ENCODE measurements at places on chromosomes 3 and 15.

- no peak for DNase-seq
These were observed 51.3 kb downstream of the CCK start for GRCh38 chr3:42214565-42215283.

DNA sequence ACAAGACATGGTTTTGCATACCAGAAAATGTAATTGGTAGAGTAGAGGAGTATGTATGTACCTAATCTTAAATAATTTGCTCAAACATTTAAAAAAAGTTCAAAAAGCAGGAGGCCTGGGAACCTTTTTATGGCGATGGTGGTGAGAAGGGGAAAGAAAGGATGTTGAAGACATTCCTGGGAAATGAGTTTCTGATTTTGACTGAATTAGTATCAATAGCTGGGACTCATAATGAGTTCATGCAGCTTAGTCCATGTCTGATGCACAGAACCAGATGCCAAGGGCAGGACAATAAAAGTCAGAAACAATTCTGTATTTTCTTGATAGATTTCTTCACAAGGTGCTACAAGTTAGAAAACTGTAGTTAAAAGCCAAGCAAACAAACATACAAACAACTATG, 395.3 kb downstream of the GAP43 start:
- DNase-seq: no peak

GRCh38 chr3:33074217-33075067, 22.5 kb downstream of the GLB1 start:
- DNase-seq: peak; percentile 70

DNA sequence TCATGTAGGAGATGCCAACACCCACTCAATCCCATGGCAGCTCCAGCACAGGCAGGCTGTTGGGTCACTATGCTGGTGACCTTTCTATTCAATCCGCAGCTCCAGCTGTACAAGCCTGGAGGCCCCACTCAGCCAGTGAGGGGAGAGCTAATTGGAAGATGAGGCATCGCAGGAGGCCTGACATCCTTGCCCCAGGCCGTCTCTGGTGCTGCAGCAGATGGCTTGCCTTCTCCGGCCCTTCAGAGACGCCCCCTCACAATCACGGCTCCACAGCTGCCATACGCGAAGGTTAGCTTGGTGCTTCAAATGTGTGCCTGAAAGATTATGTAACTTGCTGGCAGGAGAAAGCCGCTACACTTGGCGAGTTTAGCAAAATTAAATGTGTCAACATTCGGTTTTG, 104.2 kb upstream of the CLSTN2 start:
- no peak for DNase-seq

GRCh38 chr3:169494982-169495381, 168.5 kb downstream of the MECOM start:
- no peak for DNase-seq

- DNase-seq: no peak
These were observed 108.3 kb downstream of the TOP2B start for GRCh38 chr3:25556447-25556846.

- no peak for DNase-seq
These were observed 63.9 kb downstream of the FBLN2 start for GRCh38 chr3:13612829-13613228.

- DNase-seq: no peak
These were observed 789.8 kb downstream of the NAALADL2 start for GRCh38 chr3:175648899-175649298.

DNA sequence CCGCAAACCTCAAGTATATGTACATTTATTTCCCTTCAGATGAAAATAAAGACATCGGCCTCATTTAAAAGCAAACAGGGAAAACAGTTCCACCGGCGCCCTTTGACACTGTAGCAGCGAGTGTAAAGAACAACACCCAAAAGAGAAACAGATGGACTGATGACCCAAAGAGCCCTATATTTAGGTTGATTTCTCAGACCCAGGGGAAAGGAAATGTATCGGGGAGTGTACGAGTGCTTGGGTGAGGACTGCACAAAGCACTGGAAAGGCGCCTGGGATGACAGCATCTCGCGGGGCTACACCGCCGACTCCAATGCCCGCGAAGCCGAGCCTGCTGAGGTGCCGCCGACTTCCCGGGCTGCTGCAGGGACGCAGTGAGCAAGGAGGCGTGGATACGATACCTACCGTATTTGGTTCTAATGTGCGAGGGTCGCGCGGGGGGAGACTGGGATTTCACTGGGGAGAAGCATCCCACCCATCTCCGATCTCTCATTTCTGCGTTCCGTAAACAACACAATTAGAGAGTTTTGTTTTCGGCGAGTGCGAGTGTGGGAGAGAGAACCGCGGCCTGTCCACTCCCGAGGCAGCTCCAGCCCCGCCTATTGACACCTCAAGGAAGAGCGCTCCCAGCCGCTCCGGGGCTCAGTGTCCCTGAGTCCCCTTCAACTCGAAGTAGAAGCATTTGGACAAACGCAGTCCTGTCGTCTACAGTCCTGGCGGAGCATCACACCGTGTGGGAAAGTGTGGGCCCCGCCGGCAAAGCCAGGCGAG, 2.0 kb downstream of the MECOM start:
- DNase-seq: no peak

- no peak for DNase-seq
These were observed 210.3 kb upstream of the CNTN6 start for GRCh38 chr3:882533-882932.

DNA sequence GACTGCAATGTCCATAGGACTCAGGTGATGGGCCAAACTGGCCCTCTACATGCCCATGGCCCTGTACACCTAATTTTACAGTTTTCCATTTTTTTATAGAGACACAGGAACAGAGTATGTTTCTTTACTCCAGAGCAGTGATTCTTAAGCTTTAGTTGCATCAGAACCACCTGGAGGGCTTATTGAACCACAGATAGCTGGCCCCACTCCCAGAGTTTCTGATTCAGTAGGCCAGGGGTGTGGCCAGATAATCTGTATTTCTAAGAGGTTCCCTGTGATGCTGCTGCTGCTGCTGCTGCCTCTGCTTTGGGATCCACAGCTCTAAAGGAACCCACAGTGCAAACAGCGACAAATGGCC, 5.1 kb downstream of the RBP1 start:
- DNase-seq: no peak

DNA sequence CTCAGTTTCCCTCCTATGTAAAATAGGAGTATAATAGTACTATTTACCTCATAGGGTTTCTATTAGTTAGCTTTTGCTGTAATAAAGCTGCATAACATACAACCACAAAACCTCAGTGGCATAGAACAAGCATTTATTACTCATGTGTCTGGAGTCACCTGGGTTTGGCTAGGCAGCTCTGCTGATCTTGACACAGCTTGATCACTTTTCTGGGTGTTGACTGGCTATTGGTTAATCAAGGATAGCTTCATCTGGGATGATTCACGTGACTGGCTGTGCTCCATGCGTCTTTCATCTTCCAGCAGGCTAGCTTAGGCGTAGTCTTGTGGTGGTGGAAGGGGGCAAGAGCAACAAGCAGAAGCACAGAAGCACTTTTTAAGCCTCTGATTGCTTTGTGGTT, 112.6 kb downstream of the SQOR start:
- DNase-seq: no peak

- no peak for DNase-seq
These were observed 22.9 kb downstream of the MAGI1 start for GRCh38 chr3:66015841-66016240.

GRCh38 chr3:133455960-133456359, 56.1 kb downstream of the BFSP2 start:
- DNase-seq: no peak

DNA sequence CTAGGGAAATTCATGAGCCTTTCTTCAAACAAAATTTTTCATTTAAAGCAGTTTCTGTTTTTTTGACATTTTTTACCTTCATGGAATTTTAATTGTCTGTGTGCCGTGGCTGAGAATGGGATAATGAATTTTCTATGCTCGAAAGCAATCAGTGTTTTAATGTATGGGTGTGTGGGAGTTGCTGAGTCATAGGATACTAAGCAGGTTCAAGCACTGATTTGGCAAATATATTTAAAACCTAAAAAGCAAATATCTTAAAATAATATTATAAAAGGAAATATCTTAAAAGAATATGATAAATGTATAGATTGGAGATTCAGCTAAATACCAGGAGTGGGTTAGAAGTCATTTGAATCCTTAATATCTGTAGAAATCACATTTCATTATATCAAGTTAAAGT, 173.6 kb upstream of the LRRFIP2 start:
- no peak for DNase-seq

GRCh38 chr15:96346409-96346970, 16.0 kb downstream of the NR2F2 start:
- no peak for DNase-seq

DNA sequence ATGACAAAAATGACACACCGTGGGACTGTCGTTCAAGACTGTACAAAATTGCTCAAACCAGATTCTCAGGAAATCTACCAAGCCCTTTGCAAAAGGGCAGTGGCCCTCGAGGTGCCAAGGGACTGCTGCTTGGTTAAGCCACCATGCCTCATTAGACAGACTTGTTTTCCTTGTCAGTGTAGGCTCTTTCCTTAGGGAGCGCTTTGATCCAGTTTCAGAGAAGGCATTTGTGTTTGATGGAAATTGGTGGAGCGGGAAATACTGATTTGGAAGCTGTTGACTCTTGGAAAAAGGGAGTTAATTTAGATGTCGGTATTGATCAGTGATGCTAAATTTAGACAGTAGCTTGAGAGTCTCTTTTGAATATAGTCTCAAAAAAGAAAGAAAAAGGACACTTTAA, 304.3 kb upstream of the UMPS start:
- DNase-seq: no peak

DNA sequence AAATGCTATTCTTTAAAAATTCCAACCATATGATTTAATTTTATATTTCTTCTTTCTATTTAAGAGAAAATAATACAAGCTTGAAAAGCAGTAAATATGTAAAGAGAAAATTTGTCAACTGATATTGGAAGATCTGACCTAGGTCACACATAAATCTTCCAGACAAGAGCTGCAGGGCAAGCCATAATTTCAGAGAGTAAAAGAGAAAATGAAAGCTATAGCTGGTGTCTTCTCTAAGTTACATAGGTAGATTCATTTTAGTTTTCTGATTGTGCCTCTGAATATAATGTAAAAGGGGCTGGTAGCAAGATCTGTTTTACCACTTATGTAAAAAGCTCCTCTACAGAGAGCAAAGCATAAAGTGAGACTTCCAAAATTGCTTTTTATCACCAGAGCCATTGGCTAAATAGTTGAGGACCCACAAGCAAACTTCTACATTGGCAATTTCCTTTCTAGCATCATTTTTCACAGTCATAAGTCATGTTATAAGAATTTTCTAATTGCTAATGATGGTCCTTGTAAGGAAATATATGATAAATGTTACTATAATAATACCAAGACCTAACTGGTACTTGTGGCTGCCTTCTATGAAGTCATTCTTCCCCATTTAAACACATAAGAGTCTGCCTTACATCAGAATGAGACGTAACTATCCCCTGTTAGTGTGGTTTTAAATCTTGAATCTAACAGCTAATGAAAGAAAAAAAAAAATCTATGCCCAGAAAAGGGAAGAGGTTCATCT, 80.8 kb upstream of the SKOR1 start:
- DNase-seq: no peak

Measured in activated CD4-positive, alpha-beta T cell treated with anti-CD3 and anti-CD28 coated beads, Interleukin-2, amount 50 U/mL, for 1 hour (primary cell).